Left cardiac atrium (tissue), 4 donors: ENCODE measurements at places on chromosomes 11 and 22.

DNA sequence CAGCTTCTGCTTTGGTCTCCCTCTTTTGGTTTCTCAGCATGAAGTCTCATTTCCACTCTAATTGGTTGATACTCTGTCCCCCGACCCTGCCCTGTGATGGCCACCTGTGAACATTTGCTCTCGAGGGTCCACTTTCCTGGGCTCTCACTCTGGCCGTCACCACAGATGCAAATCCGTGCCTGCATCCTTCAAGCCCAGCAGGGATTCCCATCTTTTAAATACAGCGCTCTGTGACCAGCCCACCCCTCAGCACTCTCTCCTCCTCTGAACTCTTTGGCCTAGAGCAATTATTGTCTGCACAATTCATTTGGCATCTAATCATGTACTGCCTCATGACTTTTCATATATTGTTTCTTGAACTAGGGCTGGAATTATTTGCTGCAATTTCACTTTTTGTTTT lies 26.0 kb downstream of the PKNOX2 start:
- DNase-seq: no peak

- no peak for DNase-seq
These were observed 150.0 kb upstream of the SYT13 start for GRCh38 chr11:45436118-45436517.

DNA sequence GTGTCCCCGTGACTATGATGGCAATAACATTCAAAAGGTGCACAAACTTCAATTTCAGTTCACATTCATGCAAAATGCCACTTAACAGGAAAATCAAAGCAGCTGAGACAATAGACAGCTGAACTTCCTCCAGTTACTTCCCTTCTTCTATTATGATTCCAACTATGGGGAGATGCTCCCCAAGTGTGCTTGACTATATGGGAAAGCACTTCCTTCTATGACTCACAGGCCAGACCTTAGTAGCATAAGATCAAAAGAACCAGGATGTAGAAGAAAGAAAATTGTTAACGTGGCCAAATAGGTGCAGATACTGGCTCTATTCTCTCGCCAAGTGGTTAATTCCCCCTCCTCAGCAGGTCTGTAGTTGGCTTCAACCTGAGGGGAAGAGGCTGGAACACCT lies 7.8 kb upstream of the FAT3 start:
- DNase-seq: no peak

DNA sequence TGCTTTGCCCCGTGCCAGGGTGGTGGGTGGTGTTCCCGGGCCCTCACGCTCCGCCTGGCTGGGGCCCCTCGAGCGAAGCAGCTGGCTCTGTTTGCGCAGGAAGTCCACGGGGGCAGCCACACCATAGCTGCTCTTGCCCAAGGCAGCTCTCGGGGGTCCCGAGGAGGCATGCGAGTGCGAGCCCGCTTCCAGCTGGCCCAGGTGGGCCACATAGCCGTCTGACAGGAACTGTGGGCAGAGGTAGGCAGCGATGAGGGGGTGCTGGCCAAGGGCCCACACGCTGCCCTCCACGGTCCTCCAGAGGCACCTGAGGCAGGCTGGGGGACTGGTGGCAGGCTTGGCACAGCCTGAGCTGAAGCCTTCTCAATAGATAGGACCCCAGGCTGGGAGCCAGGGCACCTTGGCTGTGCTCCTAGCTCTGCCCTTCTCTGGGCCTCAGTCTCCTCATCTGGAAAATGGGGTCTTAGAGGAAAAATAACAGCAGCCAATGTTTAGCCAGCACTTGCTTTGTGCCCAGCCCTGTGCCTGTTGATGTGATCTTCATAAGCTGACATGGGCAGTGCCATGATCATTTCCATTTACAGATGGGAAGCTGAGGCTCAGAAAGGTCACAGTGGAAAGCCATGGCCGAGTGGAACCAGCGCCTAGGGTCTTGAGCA lies 9.4 kb downstream of the AIP start:
- DNase-seq: no peak

DNA sequence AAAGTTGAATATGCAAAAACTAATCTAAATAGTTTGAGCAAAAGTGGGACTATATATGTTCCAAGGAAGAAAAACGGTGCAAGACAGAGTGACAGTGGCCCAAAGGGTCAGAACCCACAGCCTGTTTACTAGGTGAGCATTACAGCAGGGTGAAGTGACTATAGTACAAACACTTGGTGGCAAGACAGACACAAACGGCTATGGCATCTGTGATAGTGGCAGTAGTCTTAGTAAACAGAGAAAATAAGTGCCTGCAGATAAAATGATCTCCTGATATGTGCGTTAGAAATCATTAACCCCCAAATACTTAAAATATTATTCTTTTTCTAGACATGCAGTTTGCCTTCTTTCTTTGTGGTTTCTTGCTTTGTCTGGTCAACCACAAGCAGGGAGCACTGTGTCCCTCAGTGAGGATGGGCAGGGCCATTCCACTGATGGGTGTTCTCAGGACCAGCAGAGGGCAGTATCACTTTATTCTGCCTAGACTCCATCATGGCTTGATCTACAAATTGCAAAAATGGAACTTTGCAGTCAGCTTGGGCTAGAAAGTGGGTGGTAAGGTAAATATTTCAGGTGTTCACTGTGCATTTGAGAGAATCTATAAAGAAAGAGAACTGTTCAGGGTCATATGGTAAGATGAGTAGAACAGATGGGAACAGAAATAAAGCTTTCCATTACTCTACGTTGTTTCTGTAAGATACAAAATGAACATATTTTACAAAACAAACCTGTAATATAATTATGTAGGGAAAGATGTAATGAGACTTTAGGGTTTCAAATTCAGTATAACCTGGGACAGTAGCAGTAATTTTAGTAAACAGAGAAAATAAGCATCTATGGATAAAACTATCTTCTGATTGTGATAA lies 198.2 kb downstream of the SWAP70 start:
- peak; percentile 50 for DNase-seq

- no peak for DNase-seq
These were observed 151.2 kb downstream of the LRRC4C start for GRCh38 chr11:41308286-41308685.
